AG04449 (cell line): ENCODE measurements at places on chromosomes 1 and 21.

DNA sequence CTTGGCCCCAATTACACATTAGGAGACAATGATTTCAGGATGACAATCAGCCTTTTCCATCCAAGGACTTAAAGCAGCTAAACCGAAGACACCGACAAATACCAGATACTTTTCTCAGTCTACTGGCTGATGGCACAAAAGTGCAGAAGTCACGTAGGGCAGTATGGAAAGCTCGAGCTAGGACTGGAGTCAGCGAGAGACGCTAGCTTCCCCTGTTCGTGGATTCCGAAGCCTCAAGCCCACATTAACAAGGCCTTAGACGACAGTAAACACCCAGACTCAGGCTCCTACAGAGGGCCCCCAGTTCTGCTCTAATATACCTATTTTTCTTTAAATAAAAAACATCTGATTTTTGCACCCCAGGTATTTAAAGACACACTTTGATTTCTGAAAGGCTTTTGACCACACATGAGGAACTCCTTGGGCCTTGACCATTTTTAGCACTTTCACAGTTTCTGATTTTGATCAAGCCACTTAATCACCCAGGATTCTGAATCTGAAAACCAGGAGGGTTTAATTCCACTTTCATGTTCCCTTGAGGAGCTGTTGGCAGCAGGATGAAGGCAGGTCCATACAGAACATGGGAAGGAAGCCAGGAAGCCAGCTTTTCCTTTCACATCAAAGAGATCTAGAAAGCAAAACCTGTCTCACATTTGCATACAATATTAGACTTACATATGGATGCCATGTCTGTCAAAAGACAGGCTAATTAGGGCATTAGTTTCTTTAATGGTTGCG is 204.1 kb downstream of the GABPA start:
- DNase-seq, result no peak

- no peak for DNase-seq
These were observed 3.2 kb downstream of the PGLYRP4 start for GRCh38 chr1:153345187-153346076.

DNA sequence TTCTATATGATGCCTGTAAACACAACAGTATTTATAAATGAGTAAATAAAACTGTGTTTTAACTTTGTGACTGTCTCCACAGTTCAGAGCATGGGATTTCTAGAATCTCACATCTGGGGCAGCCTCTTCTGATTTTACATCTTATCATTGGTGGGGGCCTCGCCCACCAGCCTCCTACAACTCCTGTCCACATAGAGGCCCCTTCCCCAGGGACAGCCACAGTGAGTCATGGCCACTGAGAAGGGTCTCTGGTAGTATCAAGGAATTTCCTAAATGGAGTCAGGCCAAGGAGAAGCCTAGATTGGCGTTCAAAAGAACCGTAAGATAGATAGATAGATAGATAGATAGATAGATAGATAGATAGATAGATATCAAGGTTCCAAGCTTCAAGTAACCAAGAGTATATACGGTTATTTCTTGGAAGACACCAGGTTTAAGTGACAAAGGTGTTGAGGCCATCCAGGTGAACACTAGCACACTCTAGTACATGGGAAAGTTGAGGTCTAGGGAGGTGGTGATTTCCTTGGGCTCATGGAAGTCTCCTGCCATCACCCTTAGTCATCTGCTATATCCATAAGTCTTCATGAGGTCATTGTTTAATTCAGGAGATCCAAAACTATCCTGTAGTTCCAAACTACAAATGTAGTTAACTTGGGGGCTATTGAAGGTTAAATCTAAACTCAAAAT is 121.6 kb downstream of the SYT2 start:
- DNase-seq, result no peak

- no peak for DNase-seq
These were observed 372.2 kb downstream of the USH2A start for GRCh38 chr1:216051071-216051470.

DNA sequence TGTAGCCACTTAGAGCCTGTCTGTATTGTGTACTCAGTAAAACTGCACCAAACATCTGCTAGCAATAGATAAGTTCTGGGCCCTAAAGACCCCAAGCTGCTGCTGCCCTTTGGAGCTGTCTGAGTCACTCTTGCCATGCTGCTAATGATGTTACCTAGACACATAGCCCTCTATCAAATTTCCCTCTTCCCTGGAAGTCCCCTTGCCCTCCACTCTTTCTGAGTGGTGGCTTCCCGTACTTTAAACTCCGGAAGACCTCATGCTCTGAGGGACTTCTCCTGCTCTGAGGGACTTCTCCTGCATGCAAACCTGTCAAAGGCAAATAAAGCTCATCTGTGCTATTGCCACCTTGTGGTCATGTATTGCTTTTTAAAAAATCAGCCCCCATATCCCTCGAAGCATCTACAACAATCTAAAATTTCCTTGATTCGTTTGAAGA is 34.0 kb downstream of the FH start:
- DNase-seq, result no peak
